Osteocyte (in vitro differentiated cells): ENCODE measurements at places on chromosomes 16 and 17. TPM values are rescaled to one million over a fixed set of nuclear protein-coding genes. Genes with fewer than 3 reads are reported as not detected.

Gene GPR179
- total RNA-seq: 0.13 TPM in 1 of 2 replicates, not detected in the other

Gene RDM1
- total RNA-seq: 0.35 TPM in 1 of 2 replicates, not detected in the other

Gene ST6GALNAC2
- 1.9 and 3.3 TPM in 2 replicates for total RNA-seq

Gene SGCA
- 12.0 and 13.0 TPM in 2 replicates for total RNA-seq

DNA sequence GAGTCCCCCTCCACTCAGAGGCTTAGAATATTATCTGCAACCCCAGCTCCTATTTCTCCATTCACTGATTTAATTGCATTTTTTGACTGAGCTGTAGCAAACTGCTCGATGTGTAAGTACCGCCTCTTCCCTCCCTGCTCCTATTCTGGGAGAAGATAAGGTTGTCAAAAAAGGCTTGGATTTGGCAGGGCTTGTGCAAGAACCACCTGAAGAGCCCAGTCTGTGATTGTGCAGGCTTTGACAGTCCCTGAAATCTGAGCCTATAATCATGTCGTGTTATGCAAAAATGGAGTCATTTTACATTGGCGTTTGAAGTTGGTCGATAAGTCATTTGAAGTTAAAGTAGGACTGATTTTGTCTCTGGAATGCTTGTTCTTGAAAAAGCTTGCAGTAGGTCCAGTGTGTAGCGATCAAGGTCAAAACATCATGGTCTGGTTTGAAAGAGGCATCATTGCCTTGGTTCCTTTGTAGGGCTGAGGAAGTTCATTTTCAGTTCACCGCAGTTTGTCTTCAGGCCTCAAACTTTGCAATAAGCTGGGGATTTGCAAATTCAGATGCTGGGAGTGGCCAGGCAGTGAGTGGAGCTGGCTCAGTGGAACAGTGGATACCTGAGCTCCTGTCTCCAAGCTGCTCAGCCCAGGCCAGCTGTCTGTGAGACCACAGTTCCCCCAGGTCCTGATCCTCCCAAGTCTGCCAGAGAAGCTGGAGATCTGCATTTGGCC, 68.8 kb downstream of the KATNIP start:
- H3K4me3 ChIP-seq: no peak overlapping the region
- no peak overlapping the region for H3K27ac ChIP-seq
- no peaks in the 10 kb centered on the region for H3K4me1 ChIP-seq
- no peaks in the 10 kb centered on the region for H3K27me3 ChIP-seq
- DNase-seq: no peak

- H3K27me3 ChIP-seq: no peaks in the 10 kb centered on the region
- no peak for DNase-seq
- H3K4me3 ChIP-seq: no peak overlapping the region
- peaks cover 24% of the 10 kb centered on the region for H3K4me1 ChIP-seq
- peaks cover 7% of the 10 kb centered on the region for H3K36me3 ChIP-seq
Measured at GRCh38 chr17:47301831-47302230, 21.9 kb upstream of the EFCAB13 start.

- DNase-seq: no peak
- no peaks in the 10 kb centered on the region for H3K27me3 ChIP-seq
- no peaks in the 10 kb centered on the region for H3K4me1 ChIP-seq
Measured at GRCh38 chr16:76583466-76583865, 306.3 kb downstream of the CNTNAP4 start.
